ENCODE measurements at places on chromosomes 6 and 20.
A peak's percentile ranks its signal among the peaks of the same experiment; 100 is the strongest.

GRCh38 chr20:58128635-58129625 is 99.5 kb downstream of the ANKRD60 start:
- DNase-seq: no peak

DNA sequence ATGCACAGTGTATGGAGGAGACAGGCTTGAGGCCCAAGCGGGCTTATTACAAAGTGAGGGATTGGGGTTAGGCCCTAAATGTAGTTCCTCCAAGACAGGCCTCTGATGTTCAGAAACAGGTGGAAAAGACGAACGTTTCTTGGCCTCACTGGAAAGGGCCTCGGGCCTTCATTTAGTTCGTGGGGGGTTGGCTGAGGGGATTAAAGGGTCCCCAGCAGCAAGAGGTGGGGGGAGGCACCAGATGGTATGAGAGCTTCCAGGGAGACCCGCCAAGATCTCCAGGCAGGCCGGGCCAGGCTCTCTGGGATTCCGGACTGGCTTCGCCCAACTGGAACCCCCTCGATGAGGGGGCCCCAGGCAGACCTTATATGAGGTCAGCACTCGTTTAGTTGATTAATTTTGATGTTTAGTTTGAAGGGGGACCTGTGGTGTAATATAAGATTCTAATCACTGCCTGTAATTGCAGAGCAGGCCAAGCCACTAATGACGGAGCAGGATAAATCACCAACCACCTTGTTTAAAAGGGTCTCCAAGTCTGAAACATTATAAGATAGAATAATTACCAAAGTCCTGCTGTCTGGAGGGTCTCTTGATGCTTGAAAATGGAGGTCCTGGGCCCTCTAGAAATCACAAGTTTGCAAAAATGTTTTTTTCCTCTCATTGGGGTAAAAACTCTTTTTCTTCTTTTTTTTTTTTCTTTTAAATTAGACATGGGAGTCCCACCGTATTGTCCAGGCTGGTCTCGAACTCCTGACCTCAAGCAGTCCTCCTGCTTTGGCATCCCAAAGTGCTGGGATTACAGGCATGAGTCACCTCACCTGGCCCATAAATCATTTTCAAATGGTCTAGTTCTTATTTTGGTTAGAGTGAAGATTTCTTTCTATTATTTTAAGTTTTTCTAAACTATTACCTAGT is 2.2 kb downstream of the HMGA1 start:
- DNase-seq: no peak

- no peak for DNase-seq
Measured at GRCh38 chr20:23251779-23252178, 98.8 kb upstream of the NXT1 start.

- DNase-seq: no peak
Measured at GRCh38 chr6:13524801-13525508, 37.6 kb upstream of the GFOD1 start.

- DNase-seq: no peak
Measured at GRCh38 chr6:21317642-21318041, 275.9 kb upstream of the SOX4 start.

GRCh38 chr6:37130704-37131103 is 39.2 kb upstream of the PIM1 start:
- no peak for DNase-seq

DNA sequence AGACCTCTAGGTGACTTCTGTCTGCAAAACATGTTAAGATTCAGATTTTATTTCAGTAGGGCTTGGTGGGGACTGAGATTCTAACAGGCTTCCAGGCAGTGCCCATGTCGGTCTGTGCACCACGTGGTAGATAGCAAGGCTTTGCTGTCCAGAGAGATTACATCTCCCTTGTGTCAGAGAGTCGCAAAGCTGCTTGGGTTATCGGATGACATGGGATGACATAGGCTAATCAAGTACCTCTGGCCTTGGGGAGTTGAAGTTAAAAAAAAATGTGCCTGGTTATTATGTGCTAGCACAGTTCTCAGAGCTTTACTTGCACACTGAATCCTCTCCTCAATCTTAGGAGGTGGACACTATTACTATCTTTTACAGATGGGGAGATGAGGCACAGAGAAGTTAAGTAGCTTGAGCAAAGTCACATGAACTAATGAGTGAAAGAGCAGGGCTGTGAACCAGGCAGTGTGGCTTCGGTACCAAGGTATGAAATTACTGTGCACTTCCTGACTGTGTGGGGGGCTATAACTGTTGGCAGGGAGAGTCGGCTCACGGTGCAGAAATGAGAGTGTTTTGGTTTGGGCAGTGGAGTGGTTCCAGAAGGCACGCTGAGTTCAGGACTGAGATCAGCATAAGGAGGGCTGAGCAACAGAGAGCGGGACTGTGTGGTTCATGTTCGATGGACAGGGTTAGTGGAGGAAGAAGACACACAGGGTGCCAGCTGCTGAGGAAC is 41.1 kb downstream of the FARS2 start:
- peak; percentile 93 for DNase-seq

DNA sequence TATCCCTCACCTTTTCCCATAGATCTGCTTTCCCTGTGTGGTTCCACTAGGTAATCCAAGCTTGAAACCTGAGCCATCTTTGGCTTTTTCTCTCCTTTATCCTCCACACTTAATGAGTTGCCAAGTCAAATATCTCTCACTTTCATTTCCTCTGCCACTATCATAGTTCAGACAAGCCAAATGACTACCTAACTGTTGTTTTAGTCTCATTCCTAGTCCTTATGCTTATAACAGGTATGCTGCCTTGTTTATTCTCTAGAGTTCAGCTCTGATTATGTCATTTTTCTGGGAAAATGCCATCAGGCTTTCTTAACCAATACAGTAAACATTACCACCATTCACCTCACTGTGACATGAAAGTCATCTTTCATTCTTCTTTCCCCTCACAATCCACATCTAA is 6.5 kb downstream of the EFHC1 start:
- no peak for DNase-seq

DNA sequence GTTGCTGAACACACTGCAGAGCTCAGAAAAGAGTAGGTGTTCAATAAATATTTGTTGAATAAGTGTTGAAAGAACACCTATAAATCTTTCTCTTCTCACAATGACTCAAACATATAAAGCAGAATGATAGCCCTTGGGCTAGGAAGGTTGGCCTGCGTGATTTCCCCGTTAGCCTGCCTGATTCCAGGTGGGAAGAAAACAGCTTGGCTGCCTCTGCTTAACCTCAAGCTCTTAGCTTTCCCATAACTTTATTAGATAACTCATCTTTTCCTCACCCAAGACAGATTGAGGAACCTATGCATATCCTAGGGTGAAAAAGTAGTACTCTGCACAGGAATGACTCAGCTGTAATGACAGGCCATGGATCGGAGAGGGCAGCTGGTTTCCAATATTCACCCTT is 300.3 kb upstream of the ID4 start:
- DNase-seq: no peak

- DNase-seq: no peak
Measured at GRCh38 chr6:32843331-32843978, 392 bp downstream of the PSMB8 start.

GRCh38 chr6:95784019-95784418 is 206.7 kb downstream of the MANEA start:
- DNase-seq: no peak

DNA sequence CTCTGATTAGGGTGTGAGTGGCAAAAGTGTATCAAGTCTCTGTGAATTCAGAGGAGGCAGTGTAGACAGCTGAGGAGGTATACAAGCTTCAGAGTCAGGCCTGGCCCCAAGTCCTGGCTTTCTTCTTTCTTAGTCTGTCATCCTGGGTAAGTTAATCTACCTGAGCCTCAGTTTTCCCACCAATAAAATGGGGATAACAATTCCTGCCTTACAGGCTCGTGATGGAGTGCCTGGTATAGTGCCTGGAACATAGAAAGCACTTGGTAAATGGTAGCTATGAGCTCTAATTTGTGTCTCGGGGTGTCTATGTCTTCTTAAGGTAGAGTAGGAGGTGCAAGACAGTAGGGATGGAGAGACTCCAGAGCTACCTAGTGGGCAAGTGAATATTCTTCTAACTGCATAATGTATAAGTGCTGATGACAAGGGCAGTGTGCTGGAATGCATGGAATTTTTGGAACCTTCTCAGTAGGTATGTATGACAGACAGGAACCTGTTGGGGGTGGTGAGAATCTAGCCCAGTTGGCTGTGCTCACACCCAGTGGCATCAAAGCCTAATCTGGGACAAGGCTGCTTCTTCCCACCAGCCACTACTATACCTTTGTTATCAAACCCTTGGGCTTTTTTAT is 4.0 kb upstream of the SCUBE3 start:
- DNase-seq: no peak

GRCh38 chr6:31736021-31736767 is at the start of gene CLIC1:
CLIC1 (minus strand) TSS chr6:31736530; CDS start chr6:31736300, 230 bp downstream.
- DNase-seq: peak; percentile 86

DNA sequence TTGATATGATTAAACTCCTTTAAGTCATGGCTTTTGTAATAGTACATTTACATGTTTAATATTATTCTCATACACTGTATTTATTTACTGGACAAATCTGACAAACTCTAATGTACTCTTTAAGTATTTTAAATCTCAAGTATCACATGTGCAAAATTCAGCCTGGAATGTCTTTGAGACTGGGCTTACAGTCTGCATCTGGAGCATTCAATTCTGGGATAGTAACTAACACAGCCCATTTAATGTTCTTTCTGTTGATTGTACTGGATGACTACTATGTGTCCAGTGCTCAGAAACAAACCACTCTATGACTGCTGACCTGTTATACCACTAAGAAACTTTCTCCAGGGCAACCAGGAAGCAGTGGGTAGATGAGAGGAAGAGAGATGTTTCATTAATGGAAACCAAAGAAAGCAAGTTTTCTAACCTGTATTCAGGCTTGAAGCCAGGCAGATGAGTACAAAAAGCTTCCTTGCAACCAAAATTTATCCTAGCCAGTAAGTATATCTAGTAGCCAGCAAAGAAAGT is 26.8 kb downstream of the FBXL4 start:
- DNase-seq: no peak

DNA sequence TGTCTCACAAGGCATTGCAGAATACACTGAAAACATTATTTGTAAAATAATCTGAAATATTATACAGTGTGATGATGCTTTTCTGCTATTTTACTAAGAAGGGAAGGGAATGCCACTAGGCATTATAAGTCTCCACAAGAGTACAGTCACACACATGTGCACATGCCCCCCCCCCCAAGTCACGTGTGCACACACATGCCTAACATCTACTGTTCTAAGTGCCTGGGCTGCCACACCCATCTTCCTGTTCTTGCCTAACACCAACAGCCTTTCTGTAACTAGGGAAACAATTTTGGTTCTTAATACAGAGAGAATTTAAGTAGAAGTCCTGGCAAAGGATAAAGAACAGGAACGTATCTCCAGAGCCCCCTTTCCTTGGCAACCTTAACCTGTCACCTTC is 58.2 kb upstream of the BCLAF1 start:
- no peak for DNase-seq

Data from activated CD4-positive, alpha-beta T cell treated with anti-CD3 and anti-CD28 coated beads, Interleukin-2, Interleukin-4, amounts not matched to agents 100 ng/mL and 50 ng/mL, durations not matched to agents 16 hours and 8 hours (primary cell).